ENCODE measurements at places on chromosomes 5 and 9.

DNA sequence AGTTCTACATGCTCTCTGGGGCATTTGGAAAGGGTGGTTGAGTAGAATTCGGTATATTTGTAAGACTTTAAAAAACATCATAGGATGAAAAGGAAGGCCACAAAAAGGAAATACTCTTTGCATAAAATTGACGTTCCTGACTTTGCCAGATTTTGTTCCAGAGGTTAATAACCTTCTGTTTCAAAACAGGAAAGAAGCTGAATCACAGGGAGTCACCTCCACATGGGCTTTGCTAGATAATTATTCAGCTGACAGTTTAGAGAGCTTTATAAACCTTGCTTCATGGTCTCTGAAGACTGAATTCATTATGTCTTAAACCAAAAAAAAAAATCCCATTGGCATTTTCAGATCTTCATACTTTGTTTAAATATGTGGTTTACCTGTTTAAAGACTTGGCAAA lies 203.7 kb downstream of the SEMA6A start:
- no peak for DNase-seq

DNA sequence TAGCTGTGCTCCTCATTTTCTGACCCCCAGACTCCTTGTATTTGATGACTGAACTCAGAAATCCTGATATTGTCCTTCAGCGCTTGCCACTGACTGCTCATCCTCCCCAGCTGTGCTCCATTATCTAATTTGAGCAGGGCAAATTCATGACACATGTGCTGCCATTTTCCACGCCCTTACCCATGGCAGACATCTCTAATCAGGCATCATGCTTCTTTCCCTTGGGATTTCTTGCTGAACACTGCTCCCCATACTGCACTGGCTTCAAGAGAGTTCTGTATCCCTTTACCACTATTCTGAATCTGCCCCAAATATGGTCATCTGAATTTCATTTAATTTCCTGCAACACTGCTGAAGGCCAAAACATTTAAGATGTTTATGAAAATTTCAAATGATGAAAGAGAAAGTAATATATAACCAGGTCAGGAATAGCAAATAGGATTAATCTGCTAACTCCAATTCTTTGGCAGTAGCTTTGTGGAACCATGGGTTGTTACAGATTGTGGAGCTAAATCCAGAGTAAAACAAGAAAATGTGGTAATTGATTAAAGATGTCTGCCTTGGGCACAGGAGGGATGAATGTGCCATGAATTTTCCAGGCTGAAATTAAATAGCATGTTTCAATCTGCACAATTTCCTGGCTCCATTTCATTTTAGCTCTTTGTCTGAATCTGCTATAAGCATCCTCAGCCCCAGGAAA lies 93.6 kb downstream of the CYFIP2 start:
- no peak for DNase-seq

GRCh38 chr5:112023766-112024165 lies 266.8 kb upstream of the NREP start:
- peak; percentile 24 for DNase-seq

GRCh38 chr5:173498286-173498685 lies 118.2 kb downstream of the BOD1 start:
- no peak for DNase-seq
